Stimulated activated CD8-positive, alpha-beta memory T cell treated with anti-CD3 and anti-CD28 coated beads, Interleukin-7, amount 100 ng/mL, for 48 hours (primary cell): ENCODE measurements at places on chromosomes 2 and 18.

DNA sequence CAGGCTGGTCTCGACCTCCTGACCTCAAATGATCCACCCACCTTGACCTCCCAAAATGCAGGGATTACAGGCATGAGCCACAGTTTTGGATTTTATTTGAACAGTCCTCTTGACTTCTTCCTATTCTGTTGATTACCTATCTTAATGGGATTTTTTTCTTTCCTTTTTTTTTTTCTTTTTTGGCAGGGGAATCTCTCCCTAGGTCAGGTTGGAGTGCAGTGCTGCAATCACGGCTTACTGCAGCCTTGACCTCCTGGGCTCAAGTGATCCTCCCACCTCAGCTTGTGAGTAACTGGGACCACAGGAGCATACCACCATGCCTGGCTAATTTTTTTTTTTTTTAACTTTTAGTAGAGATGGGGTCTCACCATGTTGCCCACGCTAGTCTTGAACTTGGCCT lies 2.8 kb downstream of the MTHFD2 start:
- DNase-seq: no peak

DNA sequence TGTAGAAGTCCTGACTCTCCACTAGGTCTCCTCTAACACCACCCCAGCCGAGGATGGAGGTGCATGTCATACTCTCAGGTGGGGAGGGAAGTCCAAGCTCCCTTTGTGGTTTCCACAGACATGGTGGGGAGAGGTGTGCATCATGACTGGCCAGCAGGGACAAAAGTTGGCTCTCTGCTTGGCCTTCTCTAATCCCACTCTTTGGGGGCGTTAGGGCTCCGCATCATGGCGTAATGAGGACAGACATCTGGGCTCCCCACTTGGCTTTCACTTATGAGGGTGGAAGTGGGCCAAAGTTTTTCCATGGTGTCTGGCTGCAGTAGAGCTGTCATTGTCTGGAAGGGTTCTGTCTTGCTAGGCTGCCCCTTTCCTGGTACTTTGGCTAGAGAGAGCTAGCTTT lies 80.7 kb upstream of the DAPL1 start:
- DNase-seq: no peak

- DNase-seq: no peak
Observed at GRCh38 chr2:54602736-54603322, 120.6 kb upstream of the EML6 start.

- DNase-seq: no peak
Observed at GRCh38 chr2:62287282-62287681, 91.4 kb downstream of the B3GNT2 start.

- no peak for DNase-seq
Observed at GRCh38 chr2:172223601-172224054, 120.9 kb upstream of the DLX2 start.

DNA sequence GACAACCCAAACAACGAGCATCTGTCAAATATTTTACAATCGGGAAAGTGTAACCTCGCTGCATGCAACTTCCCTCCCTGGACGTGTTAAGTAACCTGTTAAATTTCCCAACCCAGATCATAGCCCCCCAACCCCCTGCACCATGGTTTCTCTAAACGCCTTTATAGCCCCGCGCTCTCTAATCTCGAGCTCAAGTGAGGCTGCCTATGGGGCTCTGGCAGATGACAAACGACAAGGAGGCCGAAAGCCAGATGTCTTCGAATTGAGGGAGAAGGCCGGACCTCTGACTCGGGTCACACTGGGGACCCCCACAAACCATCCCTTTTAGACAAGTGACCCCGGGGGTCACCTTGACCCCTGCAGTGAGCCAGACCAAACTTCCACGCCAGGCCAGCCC lies 526 bp downstream of the COX7A2L start:
- DNase-seq: no peak

DNA sequence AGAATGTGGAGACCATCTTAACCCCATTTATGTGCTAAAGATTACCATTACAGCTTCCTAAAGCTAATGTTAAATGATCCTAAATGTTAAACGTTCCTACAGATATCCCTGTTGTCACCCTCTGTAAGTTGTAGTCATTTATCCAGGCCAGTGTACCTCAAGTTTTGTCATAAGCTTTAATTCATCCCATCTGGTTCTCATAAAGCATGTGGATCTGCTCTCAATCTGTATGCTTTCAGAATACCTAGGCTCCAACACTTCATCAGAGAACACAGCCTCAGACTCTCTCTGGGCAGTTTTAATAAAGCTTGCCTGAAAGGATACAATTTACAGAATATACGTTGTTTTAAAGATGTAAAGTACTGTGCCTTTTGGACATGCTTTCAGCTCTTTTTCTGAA lies 4.2 kb upstream of the CCDC178 start:
- DNase-seq: no peak

DNA sequence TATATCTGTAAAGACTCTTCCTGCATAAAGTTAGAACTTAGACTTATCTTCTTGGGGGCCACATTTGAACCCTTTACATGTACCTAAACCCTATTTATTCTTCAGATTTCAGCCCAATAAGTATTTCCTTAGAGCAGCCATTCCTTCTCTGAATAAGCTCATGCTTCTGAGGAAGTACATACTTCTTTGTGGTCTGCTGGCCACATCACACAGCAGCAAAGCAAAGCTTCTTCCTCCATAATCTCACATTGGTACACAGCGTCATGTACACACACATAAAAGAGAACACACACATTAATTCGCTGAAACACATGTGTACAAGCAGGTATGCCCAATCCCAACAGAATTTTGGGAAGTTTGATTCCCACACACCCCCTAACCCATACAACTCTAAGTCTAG lies 331.0 kb downstream of the CDH2 start:
- no peak for DNase-seq

- DNase-seq: no peak
Observed at GRCh38 chr2:236169151-236169721, 1.1 kb upstream of the GBX2 start.

DNA sequence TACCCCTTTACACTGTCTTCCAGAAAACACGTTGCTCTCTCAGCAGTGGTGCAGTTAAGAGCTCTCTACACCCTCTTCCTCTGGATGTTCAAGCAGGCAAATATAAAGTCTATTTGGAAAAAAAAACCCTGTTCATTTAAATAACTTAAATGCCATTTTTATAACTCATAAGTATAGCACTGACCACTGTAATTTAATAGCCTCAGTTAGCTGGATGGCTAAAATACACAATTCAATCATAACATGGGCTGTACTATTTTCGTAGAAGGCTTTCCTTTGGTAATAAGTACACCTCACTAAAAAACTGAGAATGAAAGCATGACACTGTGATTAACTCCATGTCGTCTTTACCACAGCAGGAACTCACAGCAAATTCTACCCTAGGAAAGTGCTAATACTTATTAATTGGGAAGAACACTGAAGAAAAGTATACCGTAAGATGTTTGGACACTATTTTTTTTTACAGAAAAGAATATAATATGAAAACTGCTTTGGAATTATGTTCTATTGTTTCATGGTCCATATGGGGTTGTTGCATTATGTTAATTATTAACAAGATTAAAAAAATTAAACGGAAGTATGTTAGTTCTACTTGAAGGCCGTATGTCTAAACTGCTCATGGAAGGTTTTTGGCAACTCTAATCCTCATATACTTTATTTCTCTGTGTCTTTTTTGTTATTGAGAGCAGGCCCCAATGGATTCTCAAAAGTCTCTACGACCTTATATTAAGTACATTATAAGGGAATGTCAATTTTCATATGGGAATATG lies 269.1 kb downstream of the ZNF385B start:
- DNase-seq: no peak

DNA sequence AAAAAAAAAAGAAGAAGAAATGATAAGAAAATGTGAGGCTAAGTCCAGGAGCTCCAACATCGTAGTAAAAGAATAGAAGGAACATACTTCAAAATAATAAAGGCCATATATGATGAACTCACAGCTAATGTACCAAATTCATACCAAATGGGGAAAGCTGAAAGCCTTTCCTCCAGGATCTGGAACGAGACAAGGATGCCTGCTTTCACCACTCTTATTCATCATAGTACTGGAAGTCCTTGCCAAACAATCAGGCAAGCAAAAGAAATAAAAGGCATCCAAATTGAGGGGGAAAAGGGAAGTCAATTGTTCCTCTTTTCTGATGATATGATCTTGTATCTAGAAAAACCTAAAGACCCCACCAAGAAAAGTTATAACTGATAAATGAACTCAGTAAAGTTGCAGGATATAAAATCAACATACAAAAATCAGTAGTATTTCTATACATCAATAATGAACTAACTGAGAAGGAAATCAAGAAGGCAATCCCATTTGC lies 170.6 kb downstream of the METTL4 start:
- no peak for DNase-seq

DNA sequence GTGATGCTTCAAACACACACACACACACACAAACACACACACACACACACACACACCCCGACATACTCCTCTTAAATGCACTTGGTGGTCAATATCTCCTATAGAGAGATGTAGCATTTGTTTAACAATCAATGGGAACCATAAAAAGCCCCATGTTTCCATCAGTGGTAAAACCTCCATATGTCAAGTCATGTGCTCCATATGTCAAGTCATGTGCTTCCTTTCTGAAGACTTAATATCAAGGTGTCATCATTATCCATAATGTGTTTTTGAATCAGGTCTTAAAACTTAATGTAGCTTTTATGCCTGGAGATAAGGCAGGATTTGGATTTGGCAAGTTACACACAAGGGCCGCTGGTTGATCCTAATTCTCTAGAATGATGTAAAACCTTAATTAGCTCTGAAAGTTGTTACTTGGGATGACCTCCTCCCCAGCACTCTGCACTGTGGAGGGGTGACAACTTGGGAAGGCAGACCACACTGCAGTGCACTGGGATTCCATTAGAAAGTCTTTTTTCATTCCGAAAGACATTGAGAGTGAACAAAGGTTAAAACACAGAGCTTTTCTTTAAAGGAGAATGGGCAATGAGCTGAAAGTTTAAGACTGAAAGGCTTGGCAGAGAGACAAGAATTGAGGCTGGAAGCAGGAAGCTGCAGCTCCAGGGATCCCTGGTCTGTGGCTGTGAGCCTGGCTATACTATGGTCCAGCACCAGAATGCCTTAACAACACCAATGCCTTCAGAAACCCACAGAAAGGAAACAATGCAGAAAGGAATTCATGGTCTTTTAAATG lies 26.4 kb downstream of the ALK start:
- DNase-seq: no peak

GRCh38 chr2:156563994-156564753 lies 128.0 kb downstream of the GPD2 start:
- no peak for DNase-seq

DNA sequence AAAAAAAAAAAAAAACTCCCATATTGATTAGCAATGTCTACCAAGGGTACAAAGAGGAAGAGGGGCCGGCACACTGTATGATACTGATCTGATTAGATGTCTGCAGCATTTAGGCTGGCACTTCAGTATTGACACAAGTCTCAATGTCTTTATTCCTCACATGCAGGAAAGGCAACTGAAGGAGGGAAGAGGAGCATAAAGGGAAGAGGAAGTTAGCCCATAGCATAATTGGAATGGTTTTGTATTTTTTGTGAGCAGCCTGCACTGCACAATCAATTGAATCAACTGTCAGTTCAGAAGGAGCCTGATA lies 79.0 kb downstream of the DNER start:
- DNase-seq: no peak

GRCh38 chr2:25772078-25772477 lies 98.7 kb upstream of the DTNB start:
- DNase-seq: no peak

DNA sequence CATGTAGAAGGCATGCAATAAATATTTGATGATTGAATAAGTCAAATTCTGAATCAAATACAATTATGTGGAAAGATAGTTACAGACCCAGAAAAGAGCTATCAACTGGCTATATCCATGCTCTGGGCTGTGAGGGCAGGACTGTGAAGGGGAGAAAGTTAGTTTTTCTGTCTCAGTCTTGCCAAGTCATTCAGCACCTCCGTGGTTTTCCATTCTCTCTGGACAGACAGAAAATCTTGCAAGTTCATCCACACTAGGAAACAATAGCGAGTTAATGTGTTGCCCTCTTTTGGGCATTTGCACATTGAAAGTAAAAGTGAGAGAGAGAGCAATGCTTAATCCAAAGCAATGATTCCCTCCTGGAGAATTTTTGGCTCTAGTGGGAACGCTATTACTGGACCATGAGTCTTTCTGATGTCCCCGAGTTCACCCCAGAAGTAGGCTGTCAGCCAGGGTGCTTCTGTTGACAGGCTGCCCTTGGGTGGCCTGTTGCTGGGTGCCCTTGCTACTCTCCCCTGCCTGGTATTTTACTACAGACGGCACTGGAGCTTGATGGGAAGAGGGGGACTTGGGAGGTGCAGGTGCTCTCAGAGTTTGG lies 238.3 kb downstream of the LOXHD1 start:
- DNase-seq: no peak

- no peak for DNase-seq
Observed at GRCh38 chr18:47244086-47244485, 7.4 kb downstream of the SKOR2 start.

GRCh38 chr18:10715791-10716190 lies 190.0 kb downstream of the NAPG start:
- no peak for DNase-seq

DNA sequence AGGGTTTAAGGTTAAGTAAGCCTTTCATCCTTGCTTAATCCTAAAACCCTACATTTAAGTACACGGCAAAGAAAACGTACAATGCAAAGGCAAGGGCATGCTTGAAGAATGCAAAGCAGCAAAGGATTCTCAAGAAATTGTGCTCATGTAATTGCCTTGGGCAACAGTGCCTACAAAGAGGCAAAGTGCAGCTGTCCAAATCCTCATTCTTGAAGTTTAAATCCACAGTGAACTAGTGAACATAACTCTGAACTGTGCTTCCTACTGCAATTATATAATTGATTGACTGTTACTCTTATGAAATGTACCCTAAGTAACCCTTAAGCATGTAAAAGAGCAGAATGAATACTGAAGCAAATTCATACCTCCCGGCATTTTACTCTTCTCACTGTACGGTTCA lies 85.4 kb downstream of the MAP3K20 start:
- DNase-seq: no peak

DNA sequence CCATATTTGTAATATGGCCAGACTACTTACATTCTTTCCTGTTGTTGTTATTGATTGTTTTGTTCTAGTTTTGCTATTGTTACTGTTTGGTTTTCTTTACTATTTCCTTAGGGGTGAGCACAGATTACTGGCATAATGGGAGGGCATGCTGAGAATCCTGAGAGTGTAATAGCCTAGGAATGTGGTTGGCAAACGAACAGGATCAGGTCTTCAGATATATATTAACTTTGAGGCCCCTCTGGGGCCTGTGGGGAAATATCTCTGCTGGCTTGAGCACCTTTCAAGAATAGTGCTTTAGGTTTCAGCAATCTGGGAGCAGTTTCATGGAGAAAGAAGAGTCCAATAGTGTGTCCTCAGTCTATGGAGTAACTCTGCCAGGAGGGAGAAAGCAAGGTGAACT lies 144.4 kb downstream of the THSD7B start:
- DNase-seq: no peak

- DNase-seq: no peak
Observed at GRCh38 chr2:134154246-134154645, 99.6 kb upstream of the MGAT5 start.

- DNase-seq: no peak
Observed at GRCh38 chr2:170680172-170680941, 34.8 kb upstream of the SP5 start.

- no peak for DNase-seq
Observed at GRCh38 chr2:232652505-232652851, 19.1 kb downstream of the EFHD1 start.
